ENCODE measurements at places on chromosomes 2 and 18.

DNA sequence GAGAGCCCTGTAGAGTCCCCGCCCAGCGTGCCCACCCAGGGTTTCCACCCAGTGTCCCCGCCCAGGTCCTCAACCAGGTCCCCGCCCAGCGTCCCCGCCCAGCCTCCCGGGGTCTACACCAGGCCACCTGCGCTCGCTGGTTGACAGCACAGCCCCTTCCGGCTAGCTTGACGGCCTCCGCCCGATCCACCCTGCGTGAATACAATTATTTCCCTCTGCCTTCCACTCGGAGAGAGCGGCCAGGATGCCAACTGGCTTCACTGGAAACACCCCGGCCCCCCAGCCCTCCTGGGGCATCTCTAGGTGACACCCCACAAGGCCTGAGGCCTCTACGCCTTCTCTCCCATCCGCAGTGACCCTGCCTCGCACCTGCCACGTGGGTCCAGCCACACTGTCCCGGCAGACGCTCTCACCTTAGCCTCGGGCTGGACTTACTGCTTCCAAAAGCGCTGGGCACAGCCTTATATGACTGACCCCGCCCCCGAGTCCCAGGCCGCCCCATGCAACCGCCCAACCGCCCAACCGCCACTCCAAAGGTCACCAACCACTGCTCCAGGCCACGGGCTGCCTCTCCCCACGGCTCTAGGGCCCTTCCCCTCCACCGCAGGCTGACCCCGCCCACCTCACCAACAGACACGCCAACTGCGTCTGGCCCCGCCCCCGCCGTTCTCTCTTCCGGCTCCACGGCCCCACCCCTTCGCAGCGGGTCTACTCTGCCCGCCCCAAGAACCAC, 188.1 kb downstream of the LAMA1 start:
- no peak for DNase-seq

DNA sequence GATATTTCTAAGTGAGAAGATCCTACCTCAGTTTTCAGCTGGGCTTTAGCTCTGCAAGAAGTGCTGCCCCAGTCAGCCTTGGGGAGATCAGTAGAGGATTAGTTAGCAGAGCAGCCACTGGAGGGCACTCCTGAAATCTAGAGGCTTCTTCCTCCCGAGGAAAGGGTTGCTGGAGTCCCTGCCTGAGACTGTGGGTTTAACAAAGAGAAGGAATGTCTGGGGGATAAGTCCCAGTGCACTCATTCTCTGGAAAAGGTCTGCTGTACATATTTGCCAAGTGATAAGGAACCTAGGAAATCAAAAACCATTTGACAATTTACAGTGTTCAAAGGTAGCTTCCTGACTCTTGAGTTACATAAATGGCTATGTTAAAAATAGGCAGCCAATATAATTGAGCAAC, 207.2 kb downstream of the SLC8A1 start:
- no peak for DNase-seq

DNA sequence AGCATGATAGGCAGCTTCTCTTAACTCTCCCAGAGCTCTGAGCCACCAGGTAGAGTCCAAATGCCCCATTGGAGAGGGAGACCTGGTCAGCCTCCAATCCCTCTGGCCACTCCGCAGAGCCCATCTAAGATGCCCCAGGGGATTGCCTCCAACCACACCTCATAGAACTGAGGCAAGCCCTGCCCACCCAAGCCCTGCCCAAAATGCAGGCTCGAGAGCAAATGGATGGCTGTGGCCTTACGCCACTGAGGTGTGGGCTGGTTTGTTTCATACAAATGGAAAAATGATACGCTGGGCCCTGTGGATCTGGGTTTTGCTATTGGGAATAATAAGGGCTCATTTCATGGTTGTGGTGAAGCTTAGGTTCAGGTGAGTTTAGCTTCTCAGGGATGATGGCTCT, 3.0 kb upstream of the TFCP2L1 start:
- DNase-seq = no peak

GRCh38 chr2:104888489-104889258, 34.8 kb downstream of the POU3F3 start:
- DNase-seq = no peak

- no peak for DNase-seq
Measured at GRCh38 chr2:205741256-205741978, 59.1 kb downstream of the NRP2 start.

- no peak for DNase-seq
Measured at GRCh38 chr2:110101280-110101844, 14.3 kb downstream of the MALL start.

GRCh38 chr2:74873678-74874640, 40.0 kb downstream of the HK2 start:
- DNase-seq = no peak

- no peak for DNase-seq
Measured at GRCh38 chr18:9057646-9058045, 44.9 kb upstream of the NDUFV2 start.

DNA sequence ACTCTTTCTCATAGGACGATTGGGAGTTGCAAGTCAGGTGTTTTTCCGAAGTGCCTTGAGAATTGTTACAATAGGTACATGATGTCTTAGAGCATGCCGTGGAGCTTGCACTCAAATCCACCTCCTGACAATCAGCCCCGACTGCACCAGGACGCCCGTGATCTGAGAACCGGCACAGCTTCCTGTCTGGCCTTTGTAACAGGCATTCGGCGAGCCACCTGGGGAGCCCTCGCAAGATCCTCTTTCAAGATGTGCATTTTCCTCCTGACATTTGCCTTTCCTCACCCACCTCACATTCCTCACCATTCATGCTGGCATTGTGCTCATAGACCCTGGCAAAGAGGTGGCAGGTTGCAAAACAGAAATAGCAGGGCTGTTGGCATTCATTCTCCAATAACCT, 427.3 kb downstream of the GALR1 start:
- DNase-seq = no peak

GRCh38 chr2:9652898-9653479, 22.2 kb upstream of the YWHAQ start:
- DNase-seq = no peak

GRCh38 chr2:149418065-149418464, 87.7 kb downstream of the LYPD6 start:
- DNase-seq = no peak

- no peak for DNase-seq
Measured at GRCh38 chr18:68662754-68663153, 52.2 kb downstream of the TMX3 start.

- no peak for DNase-seq
Measured at GRCh38 chr2:178523596-178524134, 43.4 kb downstream of the PLEKHA3 start.

DNA sequence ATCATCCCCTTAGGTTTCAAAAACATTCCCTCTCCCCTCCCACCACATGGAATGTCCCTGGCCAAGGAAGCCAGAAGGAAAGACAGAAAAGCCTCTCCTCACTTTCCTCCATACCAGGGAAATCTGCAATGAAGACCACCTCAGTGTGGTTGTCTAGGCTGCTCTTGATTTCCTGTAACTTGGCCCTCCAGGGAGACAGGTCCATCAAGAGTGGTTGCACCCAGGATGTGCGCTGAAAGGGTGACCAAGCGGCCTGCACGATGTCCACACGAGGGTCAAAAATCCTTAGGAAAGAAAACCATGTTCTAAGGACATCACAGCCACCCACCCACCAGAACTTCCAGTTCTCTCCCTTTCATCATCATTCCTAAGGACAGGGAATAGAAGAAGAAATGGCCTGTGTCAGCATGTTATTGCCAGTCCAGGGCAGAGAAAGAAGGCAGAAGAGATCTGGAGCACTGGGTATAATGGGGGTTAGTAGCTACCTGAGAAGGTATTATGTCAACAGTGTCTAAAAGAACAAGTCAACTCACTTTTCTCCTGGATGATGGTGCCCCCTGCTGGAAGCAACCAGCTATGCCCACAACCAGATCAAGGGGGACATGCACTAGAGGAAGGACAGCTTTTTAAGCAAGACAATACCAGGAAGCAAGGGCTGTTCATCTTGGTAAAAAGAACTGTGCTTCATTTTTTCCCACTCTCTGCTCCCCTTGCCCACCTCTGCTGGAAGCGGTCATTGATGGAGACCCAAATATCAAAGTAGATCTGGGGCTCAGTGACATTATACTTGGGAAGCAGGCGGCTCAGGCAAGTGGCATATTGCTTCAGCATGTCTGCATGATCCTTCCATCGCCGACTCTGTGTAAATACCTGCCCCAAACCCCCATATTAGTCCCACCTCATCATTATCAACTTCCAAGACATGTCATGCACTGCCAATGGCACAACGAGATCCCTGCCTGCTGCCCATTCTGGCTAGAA, 9.3 kb downstream of the GGCX start:
- no peak for DNase-seq

- DNase-seq = no peak
Measured at GRCh38 chr2:37394263-37394662, 49.8 kb downstream of the QPCT start.

DNA sequence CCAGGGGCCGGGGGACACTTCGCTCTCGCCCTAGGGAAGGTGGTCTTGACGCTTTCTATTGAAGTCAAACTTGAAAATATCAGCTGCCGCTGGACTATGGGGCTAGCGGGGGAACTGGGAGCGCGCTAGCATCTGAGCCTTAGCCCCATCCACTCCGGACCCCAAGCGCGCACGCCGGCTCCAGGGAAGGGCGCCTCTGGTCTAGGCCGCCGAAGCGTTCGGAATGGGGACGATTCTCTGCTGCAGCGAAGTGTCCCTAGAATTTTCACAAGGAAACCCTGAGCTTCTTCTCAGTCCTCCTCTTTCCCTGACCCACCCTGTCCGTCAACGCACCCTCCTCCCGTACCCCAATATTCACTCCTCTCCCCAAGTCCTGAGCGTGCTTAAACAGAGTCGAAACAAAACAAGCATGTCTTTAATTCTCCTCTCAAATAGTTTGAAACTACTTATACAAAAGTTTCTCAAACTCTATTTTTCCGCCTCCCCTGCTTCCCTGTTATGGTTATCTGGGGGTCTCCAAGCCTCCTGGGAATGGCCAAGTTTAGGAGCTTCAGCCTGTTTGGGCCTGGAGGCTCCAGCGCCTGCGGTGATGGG, 5.0 kb downstream of the RAX start:
- DNase-seq = no peak

DNA sequence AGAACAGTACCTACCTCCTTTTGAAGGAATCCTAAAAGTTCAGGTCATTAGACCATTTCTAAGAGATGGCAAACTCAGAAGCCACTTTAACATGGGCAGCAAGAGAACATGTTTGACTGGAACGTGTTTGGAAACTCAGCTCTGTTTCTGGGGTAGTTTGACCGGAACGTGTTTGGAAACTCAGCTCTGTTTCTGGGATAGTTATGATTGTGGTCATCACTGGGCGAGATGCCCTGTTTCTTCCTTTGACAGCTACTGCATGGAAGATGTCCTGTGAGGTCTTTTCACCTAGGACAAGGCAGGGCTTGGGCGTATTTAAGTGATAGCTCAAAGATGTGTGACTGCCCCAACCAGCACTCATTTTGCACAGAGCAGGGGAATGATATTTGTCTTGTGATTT, 19.9 kb upstream of the SERPINB13 start:
- DNase-seq = no peak

GRCh38 chr2:241817126-241817820, 8.3 kb downstream of the NEU4 start:
- no peak for DNase-seq

DNA sequence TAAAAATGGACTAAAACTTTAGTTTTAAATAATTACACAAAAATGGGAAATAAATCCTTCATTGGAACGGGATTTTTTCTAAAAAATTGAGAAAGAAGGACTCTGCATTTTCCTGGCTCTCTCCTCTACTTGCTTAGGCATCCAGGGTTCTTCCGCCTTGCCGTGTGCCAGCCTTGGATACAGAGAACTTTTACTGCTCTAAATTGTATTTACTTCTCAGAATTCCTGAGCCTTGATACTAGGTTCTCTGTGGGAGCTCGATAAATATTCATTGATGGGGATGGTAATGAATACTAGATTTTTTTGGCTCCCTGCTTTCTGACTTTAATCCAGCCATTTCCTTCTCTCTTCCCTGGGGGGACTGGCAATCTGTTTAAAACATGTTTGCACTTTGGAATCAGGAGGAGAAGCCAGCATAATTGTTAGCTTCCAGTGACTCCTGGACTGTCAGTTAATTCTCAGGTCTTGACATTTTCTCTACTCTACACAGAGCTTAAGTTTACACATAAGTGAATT, 746.1 kb upstream of the LRRTM1 start:
- no peak for DNase-seq

DNA sequence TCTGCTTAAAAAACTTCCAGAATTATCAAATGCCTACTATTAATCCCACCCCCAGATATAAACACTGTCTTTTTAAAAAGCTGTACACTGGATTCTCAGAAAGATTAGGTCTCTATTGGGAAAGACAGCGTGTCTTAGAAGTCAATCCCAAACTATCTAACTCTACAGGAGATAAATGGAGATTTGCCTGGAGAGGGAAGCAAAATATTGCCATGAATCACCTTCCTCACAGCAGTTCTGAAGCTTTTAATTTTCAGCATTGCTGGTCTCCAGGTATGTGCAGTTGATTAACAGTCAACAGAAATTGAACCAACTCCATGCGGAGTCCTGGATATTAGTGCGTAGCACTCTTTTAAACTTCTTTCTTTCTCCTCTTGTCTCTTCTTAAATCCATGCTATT, 122.2 kb downstream of the DSC3 start:
- DNase-seq = no peak

DNA sequence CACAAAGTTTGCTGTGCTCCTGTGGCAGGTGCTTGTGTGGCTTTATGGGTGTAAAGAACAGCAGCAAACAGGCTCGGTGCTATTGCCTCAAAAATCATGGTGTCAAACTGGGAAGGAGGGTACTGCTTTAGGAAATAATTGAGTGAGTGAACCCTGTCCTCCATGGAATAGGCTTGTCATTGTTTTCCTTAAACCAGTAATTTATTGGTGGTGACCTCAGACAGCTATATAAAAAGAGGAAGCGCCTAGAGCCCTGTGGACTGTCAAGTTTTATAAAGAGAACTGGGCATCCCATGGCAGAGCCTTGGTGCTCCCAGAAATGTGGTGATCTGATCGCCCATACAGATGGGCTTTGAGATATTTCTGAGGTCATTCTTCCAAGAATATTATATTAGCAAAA, 4.7 kb upstream of the CXCR4 start:
- DNase-seq = no peak

- DNase-seq = no peak
Measured at GRCh38 chr2:16639431-16639830, 26.2 kb downstream of the CYRIA start.

- no peak for DNase-seq
Measured at GRCh38 chr2:71801556-71801955, 346.1 kb downstream of the CYP26B1 start.

- no peak for DNase-seq
Measured at GRCh38 chr2:7241041-7241745, 324.0 kb downstream of the RNF144A start.
